ENCODE measurements at places on chromosomes 2 and 18. TPM values are rescaled to one million over a fixed set of nuclear protein-coding genes. Genes with fewer than 3 reads are reported as not detected.

ANTXR1 gene
- total RNA-seq = 45.4 TPM

GPR17 gene
- total RNA-seq = 0.46 TPM

ASB18 gene
- total RNA-seq = not detected

- H3K4me3 ChIP-seq = no peak overlapping the region
- no peaks in the 10 kb centered on the region for H3K27me3 ChIP-seq
- no peak for DNase-seq
- H3K36me3 ChIP-seq = no peaks in the 10 kb centered on the region
These were observed 19.5 kb downstream of the MARCHF4 start for GRCh38 chr2:216352653-216353270.

GRCh38 chr18:42654556-42654955, 460.9 kb downstream of the RIT2 start:
- DNase-seq = no peak
- no peaks in the 10 kb centered on the region for H3K4me1 ChIP-seq
- H3K36me3 ChIP-seq = no peaks in the 10 kb centered on the region
- H3K27ac ChIP-seq = no peak overlapping the region
- no peaks in the 10 kb centered on the region for H3K27me3 ChIP-seq

- no peaks in the 10 kb centered on the region for H3K27me3 ChIP-seq
- no peak overlapping the region for H3K27ac ChIP-seq
- DNase-seq = no peak
- H3K36me3 ChIP-seq = no peaks in the 10 kb centered on the region
These were observed 30.0 kb downstream of the PMAIP1 start for GRCh38 chr18:59929621-59930295.

GRCh38 chr18:59148192-59148591, 8.5 kb downstream of the SEC11C start:
- peaks cover 3% of the 10 kb centered on the region for H3K4me1 ChIP-seq
- H3K36me3 ChIP-seq = peaks cover 4% of the 10 kb centered on the region
- H3K27ac ChIP-seq = no peak overlapping the region
- no peaks in the 10 kb centered on the region for H3K27me3 ChIP-seq
- no peak for DNase-seq
- H3K4me3 ChIP-seq = no peak overlapping the region

GRCh38 chr2:29035016-29035745, 39.1 kb downstream of the PCARE start:
- no peak overlapping the region for H3K4me3 ChIP-seq
- no peak overlapping the region for H3K27ac ChIP-seq
- peak; percentile 70 for DNase-seq
- H3K4me1 ChIP-seq = no peaks in the 10 kb centered on the region
- no peaks in the 10 kb centered on the region for H3K27me3 ChIP-seq

DNA sequence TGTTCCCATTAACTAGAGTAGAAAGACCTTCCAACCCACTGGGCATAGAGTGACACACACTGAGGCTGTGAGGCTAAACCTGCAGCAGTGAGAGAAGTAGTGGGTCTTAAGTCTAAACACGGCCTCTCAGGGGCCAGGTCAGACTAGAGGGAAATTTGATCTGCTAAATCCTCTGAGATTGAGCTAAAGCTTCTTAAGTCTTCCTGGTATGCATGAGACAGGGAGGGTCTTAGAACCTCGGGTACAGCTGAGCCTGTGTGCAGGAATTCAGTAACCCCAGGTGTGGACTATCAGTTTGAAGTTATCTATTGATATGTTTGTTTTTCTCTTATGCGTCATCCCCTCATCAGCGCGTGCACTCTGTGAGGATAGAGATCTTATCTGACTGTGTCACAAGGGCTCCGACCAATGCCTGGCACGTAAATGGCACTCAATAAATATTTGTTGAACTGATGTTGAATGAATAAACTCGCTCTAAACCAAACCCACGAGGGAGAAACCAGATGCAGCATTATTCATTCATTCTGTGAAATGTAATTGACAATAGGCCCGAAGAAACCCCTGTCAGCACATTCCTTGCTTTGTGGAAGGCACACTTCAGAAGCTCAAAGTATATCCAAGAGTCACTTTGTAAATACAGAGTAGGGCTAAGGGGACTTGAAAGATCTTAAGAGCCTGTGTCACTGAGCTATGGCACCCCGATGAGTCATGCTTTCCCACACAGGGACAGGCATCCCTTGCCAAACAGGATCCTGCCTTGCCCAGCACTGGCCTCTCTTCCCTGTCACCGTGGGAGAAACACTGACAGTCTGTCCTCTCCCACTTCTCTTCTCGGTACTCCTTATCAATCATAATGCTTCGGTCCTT, 21.7 kb upstream of the RAB10 start:
- no peak for DNase-seq
- H3K4me3 ChIP-seq = no peak overlapping the region
- H3K27me3 ChIP-seq = no peaks in the 10 kb centered on the region
- peak overlapping the region; percentile 26 for H3K27ac ChIP-seq

DNA sequence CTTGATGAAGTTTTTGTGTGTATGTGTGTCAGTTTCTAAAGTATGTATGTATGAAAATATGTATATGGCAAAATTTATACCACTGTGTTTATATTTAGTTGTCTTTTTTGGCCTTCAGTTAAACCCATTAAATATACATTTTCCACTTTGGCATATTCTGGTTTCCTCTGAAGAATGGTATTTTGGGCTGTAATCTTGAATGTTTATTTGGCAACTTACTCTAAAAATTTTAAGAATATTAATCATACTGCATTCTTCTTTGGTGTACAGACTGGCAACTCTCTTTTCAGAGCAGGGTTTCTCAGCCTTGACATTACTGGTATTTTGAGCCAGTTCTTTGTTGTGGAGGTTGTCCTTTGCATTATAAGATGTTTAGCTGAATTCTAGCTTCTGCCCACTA, 27.9 kb upstream of the CCBE1 start:
- no peaks in the 10 kb centered on the region for H3K36me3 ChIP-seq
- no peak overlapping the region for H3K27ac ChIP-seq
- H3K4me1 ChIP-seq = no peaks in the 10 kb centered on the region
- DNase-seq = no peak
- H3K27me3 ChIP-seq = no peaks in the 10 kb centered on the region

- peak overlapping the region; percentile 92 for H3K27ac ChIP-seq
- peaks cover 24% of the 10 kb centered on the region for H3K36me3 ChIP-seq
- H3K4me1 ChIP-seq = peaks cover 11% of the 10 kb centered on the region
- DNase-seq = no peak
These were observed 1.7 kb downstream of the MEIS1 start for GRCh38 chr2:66436581-66437001.
